ENCODE measurements at places on chromosomes 16 and 17.

DNA sequence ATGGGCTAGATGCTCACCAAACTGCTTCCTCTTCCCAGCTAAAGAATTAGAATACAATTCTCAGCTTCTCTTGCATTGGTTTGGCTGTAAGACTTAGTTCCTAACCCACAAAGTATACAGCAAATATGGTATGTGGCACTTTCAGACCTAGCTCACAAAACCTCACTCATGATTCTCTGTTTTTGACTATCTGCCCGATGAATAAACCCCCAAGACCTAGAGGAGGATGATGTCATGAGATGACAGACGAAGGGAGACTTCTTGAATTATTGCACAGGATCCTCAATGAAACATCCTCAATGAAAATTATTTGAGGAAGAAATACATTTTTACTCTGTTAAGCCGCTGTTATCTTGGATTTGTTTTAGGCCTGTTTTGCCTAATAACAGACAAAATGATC is 14.3 kb downstream of the CNOT1 start:
- no peak for DNase-seq

DNA sequence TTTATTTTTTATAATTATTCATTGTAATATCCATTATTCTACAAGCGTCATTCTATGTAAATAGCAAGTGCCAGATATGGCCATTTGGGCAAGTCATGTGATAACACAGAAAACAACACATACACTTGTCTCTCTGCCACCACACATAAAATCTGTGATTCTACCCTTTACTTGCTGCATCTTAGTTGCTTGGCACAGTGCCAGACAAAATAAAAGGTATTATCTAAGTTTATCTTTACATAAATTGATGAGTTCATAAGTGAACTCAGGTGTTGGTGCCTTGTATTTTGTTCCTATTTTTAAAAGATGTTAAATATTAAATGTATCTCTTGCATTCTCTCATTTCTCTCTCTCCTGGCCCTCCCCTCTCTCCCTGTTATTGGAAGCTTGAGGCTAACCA is 1458.7 kb downstream of the CDH11 start:
- no peak for DNase-seq

GRCh38 chr17:77742579-77742978 is 215.9 kb upstream of the TNRC6C start:
- DNase-seq: no peak

- no peak for DNase-seq
These were observed 104.3 kb downstream of the XYLT1 start for GRCh38 chr16:17366299-17366961.

DNA sequence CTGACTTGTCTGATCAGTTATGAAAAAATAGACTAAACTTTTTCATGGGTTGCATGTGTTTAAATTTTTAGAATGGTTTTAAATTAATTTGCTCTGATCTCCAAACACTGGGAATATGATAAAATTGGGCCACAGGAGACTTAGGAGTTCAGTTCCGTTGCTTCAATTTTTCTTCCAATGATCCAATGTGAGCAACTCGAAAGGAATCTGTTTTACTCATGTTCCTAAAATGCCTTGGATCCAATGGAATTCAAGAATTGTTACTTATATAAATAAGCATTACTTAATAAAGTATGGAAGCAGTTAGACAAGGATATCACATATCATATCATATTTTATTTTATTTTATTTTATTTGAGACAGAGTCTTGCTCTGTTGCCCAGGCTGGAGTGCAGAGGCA is 56.0 kb upstream of the NACA2 start:
- no peak for DNase-seq

DNA sequence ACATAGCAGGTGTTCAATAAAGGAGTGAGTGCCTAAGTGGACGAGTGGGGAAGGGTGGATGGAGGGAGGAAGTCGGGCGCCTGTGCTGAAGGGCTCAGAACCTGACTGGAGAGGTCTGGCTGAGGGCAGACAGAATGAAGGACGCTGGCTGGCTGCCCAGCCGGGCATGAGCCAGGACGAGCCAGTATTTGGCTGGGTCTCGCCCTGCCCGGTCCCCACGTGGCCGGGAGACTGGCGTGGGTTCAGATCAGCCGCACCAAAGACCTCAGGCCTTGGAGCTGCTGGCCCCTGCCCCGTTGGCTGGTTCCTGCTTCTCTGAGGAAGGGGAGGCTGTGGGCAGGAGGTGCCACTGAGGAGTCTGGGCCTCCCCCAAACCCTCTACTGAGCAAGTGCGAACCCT is 79.8 kb downstream of the ENGASE start:
- DNase-seq: no peak

DNA sequence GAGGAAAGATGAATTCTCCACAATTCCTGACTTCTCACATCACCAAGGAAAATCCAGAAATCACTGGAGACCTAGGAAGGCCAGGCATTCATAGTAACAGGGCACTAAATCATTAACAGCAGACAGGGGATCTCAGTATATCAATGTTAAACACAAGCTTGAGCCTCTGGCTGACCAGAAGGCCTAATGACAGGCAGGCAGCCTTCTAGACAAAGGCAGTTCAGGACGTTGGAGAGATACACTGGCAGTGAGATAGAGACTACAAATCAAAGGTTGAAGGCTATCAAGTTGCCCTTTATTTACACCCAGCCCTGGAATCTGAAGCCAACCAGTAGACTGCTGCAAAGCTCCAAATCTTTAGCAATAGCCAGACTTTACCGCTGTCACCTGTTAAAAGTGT is 422.8 kb upstream of the CCL2 start:
- DNase-seq: no peak

GRCh38 chr16:47052666-47053640 is 79.5 kb upstream of the DNAJA2 start:
- DNase-seq: no peak

DNA sequence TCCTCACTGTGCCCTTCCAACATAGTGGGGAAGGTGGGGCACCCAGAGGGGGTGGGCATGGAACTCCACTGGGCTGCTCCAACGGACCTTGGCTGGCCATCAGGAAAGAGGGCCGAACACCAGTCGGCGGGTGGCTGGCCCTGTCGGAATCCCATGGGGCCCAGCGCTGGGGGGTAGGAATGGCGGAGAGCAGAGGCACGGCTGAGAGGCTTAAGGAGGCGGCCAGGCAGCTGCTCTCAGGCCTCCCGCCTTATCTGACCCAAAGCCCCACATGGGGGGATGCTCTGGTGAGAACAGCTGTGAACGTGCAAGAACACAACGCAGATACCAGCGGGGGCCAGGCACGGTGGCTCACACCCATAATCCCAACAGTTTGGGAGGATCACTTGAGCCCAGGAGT is 4.4 kb upstream of the MYO1C start:
- no peak for DNase-seq

DNA sequence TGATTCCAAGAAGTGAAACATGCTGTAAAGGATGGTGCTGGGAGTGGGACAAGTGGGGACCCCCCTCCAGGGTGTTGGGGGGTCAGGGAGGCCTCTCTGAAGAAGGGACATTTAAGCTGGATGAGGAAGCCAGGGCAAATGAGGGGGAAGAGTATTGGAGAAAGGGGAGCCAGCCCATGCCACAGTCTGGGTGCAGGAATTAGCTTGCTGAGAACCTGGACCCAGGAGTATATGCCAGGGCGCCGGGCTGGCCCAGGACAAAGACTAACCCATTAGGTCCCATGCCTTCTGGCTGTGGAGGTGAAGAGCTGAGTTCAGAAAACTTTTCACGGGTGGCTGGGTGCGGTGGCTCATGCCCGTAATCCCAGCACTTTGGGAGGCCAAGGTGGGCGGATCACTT is 45.6 kb upstream of the PIK3R6 start:
- no peak for DNase-seq

- DNase-seq: no peak
These were observed 24.9 kb downstream of the GSE1 start for GRCh38 chr16:85637808-85638647.

DNA sequence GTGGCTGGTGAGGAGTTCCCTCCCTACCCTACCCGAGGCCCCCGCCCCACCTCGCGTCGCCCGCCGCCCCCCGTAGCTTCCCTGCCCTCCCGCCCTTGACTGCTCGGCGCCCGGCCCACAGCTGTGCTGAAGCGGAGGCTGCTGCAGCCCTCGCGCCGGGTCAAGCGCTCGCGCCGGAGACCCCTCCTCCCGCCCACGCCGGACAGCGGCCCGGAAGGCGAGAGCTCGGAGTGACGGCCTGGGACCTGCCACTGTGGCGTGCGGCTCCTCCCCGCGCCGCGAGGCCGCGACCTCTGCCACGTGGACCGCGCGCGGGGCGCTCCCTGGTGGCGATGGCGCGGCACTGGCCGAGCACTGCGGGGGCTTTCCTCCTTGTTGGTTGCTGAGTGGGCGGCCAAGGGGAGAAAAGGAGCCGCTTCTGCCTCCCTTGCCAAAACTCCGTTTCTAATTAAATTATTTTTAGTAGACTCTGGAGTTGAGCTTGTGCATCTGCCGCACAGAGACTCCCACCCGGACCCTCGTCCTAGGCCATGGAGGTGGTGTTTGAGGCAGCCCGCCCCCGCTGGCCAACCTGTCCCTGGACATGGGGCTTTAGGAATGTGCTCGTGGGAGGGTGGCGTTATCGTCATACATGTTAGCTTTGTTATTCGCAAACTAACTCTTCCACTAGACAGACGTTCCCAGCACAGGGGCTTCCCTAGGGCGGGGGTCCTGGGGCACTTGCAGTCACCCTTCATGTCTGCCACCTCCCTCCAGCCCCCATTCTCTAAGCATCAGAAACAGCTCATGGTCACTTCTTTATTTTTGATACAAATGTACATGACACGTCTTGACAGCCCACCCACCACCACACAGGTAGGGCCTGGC is 4.4 kb downstream of the TP53I13 start:
- no peak for DNase-seq

DNA sequence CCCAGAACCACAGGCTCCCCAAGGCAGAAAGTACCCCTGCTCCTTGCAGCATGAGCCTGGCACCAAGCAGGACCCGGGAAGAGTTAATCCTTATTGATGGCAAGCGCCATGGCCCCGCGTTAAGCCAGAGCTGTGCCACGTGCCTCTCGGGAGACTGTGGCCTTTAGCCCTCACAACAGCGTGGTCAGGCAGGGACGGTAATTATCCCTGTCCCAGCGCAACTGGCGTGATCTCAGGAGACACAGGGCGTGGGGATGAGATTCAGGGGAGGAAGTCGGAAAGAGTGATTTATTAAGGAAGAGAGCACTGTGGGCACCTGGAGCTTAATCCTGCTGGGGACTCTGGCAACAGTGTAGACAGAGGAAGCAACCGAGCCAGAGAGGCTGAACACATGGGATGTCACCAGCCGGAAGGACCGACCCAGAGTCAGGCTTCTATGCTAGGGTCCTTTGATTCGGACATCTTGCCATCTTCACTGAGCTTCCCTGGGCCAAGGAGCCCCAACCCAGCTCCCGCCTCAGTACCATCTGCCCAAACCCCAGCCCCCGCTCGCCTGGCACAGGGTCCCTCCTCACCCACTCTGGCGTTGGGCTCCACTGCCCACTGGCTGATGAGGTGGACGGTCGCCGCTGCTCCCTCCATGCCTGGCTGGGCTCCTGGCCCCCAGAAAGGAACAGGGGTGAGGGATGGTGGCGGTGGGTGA is 16.9 kb downstream of the OTOP3 start:
- no peak for DNase-seq

GRCh38 chr17:7095625-7096024 is 15.6 kb upstream of the CLEC10A start:
- no peak for DNase-seq
